ENCODE measurements at places on chromosomes 2 and 18. TPM values are rescaled to one million over a fixed set of nuclear protein-coding genes. Genes with fewer than 3 reads are reported as not detected.

DNA sequence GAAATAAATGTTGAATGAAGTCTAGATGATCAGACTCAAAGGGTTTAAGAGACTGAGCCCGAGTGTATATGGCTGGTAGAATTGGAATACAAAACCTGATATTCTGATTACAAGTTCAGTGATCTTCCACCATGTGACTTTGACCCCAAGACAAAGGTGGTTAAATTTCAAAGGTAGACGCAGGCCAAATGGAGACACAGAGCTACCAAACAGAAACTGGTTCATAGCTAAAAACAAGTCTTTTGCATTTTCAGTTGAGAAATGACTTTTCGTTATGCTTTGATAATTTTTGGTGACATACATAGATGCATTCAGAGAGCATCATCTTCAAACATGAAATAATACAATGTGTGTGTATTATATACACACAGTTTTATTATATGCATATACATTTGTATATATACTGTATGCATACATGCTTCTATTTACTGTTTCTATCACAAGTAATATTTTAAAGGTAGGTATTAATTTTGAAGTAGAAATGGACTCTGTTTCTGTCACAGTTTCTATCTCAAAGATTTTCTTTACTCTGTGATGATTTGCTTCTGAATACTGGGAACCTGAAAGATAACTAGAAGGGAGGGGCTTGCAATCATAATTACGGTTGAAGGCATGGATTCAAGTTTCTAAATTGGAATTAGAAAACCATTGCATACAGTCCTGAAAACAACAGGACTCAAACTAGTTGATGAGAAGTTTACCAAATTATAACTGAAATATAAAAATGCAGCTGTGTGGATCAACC is 142.3 kb downstream of the ABCA12 start:
- no peak for DNase-seq

GRCh38 chr2:216545359-216545758 is 46.7 kb downstream of the RPL37A start:
- peak; percentile 43 for DNase-seq

GRCh38 chr2:25077789-25078169 is 35.9 kb downstream of the EFR3B start:
- DNase-seq, result no peak

DNA sequence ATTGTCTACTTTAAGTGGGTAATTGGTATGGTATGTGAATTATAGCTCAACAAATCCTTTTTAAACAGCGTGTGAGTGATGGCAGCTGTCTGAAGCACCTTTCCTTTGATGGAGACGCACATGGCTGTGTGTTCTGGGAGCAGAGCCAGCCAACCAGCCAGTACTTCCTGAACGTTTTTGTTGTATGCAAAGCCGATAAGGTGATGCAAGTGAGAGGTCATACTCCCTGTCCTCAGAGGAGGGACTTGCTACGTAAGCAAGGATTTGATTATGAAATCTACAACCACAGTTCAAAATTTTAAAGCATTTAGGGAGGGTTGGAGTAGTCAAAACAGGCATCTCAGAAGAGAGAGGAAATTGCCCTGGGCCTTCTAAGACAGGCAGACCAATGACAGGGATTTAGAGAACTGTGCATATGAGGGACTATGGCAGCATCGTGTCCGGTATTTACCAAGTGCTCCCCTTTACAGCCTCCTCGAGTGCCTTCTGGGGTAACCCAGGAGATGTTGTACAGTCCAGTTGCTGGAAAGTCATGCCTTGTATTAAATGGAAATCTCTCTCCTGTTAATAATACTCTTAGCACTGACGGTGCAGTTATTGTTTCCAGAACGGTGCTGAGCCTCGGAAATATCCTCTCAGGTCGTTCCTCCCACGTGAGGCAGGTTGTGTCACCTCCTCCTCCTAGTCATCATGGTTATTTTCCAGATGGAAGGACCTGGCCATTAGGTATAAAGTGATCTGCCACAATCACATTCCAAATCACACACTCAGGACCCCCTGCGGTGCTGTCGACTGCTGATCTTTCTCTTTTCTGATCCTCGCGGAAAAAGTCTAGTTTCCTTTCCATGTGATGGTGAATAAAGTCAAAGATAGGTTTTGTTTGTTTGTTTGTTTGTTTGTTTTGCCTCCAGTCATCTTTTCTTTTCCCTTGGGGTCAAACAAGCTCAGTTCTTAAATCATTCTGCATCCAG is 28.4 kb downstream of the ARHGEF4 start:
- peak; percentile 78 for DNase-seq

GRCh38 chr2:134290358-134290757 is 36.5 kb downstream of the MGAT5 start:
- DNase-seq, result no peak

The OSBPL1A gene
- polyA plus RNA-seq, result 26.9 TPM

The ACTR1B gene
- polyA plus RNA-seq, result 62.4 TPM

The OR6B2 gene
- polyA plus RNA-seq, result not detected

Measured in IMR-90 (cell line).